ENCODE measurements at places on chromosomes 16 and 17.

DNA sequence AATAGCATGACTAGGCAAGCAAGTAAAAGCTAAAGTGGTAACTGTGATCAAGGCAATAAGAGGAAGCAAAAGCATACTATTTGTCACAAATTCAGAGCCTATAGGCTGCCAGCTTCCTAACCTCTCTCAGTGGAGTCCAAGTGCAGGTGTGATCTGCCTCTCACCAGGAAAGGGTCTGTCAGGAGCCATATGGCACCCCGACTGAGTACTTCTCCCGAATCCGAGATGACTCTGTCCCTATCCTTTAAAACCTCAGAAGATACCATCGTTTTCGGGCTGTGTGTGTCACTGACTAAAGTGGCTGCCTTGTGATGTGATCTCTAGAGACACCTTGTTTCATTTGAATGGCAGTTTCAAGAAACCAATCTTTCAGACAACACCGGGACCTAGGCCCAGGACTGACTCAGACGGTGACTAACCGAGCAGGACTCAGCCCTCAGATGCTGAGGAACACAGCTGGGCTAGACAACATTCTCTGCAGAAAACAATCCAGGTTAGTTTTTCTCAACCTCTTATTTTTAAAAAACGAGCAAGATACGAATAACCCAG lies 63.6 kb downstream of the SMG6 start:
- DNase-seq: no peak

- no peak for DNase-seq
Observed at GRCh38 chr17:50470426-50470825, 1.7 kb upstream of the CHAD start.

- no peak for DNase-seq
Observed at GRCh38 chr16:87123356-87124001, 193.7 kb downstream of the C16orf95 start.

- DNase-seq: peak; percentile 84
Observed at GRCh38 chr17:50541716-50542688, 5.0 kb upstream of the SPATA20 start.

GRCh38 chr17:40791111-40791510 lies 8.6 kb downstream of the KRT28 start:
- no peak for DNase-seq

GRCh38 chr17:43927060-43927864 lies 15.0 kb downstream of the PPY start:
- no peak for DNase-seq

DNA sequence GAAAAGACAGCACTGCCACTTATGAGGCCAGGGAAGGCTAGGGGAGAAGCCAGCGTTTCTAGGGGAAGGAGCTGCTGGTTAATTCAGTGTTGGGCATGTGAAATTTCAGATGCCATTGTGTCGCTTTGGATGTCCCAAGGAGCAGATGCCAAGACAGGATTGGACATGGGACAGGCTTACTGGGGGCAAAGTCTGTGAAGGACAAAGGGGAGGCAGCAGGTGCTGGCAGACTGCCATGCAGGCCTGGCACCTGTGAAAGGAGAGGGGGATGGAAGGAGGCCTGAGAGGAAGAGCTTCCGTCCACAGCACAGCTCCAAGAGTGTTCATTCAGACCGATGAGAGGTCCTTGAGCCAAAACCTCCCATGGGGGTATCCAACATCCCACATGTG lies 255.5 kb upstream of the RPL38 start:
- DNase-seq: no peak

- DNase-seq: no peak
Observed at GRCh38 chr16:55466209-55466608, 12.8 kb upstream of the MMP2 start.

- no peak for DNase-seq
Observed at GRCh38 chr16:56977216-56977615, 12.1 kb upstream of the NLRC5 start.

DNA sequence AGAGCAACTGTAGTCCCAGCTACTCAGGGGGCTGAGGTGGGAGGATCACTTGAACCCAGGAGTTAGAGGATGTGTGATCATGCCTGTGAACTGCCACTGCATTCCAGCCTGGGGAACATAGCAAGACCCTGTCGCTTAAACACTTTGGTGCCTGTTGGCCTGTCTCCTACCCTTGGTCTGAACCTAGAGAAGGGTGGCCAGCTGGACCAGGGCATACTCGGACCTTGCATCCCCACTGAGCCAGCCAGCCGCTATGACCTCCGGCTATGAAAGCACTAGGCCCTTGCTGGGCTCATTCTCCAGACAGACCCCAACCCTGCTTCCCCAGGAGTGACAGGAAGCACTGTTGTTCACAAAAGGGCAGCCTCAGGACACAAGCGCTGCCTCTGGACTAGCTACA lies 4.6 kb downstream of the IFT20 start:
- no peak for DNase-seq

DNA sequence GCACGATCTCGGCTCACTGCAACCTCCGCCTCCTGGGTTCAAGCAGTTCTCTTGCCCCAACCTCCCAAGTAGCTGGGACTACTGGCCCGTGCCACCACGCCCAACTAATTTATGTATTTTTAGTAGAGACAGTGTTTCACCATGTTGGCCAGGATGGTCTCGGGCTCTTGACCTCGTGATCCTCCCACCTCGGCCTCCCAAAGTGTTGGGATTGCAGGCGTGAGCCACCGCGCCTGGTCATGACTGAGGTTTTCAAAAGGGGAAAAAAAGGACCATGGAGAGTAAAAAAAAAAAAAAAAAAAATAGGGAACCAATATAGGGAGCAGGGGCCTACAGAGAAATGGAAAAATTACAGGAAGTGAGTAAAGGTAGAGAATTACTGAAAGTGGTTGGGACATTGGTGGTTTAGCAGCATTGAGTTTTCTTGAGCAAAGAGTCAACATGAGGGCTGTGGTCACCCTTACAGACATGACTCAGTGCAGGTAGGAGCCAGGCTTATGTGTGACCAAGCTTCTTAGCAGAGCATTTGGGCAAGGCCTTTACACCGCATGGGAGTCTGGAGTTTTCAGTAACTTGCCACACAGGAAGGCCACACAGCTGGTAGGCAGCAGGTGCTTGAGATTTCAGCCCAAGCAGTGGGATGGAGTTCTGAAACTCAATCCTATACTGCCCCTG lies 447.3 kb downstream of the HS3ST3B1 start:
- DNase-seq: no peak

- no peak for DNase-seq
Observed at GRCh38 chr17:28282596-28282995, 36.4 kb upstream of the TMEM97 start.

GRCh38 chr17:4576729-4577322 lies 7.5 kb upstream of the SMTNL2 start:
- DNase-seq: peak; percentile 77

- no peak for DNase-seq
Observed at GRCh38 chr16:55039042-55039441, 108.4 kb downstream of the IRX5 start.

- DNase-seq: no peak
Observed at GRCh38 chr17:36837939-36838272, 99.4 kb upstream of the LHX1 start.

GRCh38 chr17:32484041-32484461 lies 2.7 kb upstream of the CDK5R1 start:
- no peak for DNase-seq

GRCh38 chr17:18226284-18226945 lies 980 bp downstream of the LLGL1 start:
- no peak for DNase-seq

DNA sequence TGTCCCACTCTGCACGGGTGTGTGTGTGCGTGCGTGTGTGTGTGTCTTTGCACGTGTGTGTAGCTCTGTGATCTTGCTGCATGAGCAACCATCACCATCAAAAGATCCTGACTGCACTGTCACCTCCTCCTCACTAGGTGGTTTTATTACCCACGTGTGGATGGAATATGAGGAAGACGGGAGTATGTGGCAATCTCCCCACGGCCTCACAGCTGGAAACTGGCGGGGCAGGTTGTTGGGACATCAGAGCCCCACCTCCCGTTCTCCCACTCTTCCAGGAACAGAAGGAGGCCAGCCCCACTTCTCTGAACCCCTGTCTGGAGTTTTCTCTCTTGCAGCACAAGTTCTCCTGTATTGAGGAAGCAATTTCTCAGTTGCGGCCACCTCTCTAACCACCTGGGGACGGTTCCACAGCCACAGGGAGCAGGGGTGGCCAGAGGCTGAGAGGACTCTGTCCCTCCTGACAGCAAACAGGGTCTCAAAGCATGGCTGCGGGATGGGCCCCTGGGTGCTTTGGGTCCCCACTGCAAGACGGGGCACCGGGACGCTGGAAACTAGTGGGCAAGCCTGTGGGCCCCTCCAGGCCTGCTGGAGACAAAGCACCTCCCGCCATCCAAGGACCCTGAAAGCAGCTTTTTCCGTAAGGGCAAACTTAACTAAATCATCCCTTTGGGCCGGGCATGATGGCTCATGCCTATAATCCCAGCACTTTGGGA lies 27.9 kb upstream of the ATP2C2 start:
- no peak for DNase-seq

- DNase-seq: no peak
Observed at GRCh38 chr17:51258756-51259563, 889 bp downstream of the MBTD1 start.

DNA sequence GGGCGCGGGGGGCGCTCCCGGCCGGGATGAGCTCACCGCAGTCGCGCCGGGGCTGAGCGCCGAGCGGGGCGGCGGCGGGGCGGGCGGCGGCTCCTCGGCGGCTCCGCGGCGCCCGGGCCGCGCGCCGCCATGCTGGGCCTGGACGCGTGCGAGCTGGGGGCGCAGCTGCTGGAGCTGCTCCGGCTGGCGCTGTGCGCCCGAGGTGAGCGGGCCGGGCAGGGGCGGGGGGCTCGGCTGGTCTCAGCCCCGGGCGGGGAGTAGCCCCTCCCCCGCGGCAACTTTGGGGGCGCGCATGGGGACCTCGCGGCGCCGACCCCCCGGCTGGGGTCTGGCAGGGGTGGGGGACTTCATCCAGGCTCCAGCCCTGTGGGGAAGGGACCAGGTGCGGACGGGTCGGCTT lies at the start of gene ARHGDIG:
Gene ARHGDIG (plus strand): TSS at position 40 of the 400 bp plus-strand sequence. CDS start 90 bp downstream, at position 130.
- no peak for DNase-seq

GRCh38 chr16:81645266-81645694 lies 133.8 kb upstream of the PLCG2 start:
- DNase-seq: no peak

DNA sequence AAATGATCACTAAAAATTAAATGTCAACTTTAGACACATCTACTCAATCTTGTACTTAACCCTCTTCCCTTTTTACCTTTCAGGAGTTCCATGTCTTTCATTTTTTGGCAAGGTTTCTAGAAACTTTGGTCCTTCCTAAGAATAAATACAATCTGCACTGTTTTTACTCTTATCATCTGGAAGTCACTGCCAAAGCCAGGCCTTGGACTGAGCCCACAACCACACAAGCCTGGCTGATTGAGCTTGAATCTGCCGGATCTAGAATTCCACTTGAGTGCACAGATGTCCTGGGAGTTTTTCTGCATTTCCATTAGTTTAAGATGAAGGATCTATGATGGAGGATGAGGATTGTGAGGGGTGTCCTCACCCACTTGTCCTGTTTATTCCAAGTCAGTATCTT lies 126.1 kb downstream of the VPS53 start:
- no peak for DNase-seq

GRCh38 chr16:25031132-25031440 lies 15.9 kb upstream of the ARHGAP17 start:
- no peak for DNase-seq
